ENCODE measurements at places on chromosomes 11 and 22. TPM values are rescaled to one million over a fixed set of nuclear protein-coding genes. Genes with fewer than 3 reads are reported as not detected.

The SCN2B gene
- 0.03 TPM for total RNA-seq

The BTG4 gene
- 0.31 TPM for total RNA-seq

- H3K27me3 ChIP-seq = no peaks in the 10 kb centered on the region
- DNase-seq = no peak
- no peak overlapping the region for H3K4me3 ChIP-seq
- H3K4me1 ChIP-seq = peaks cover 19% of the 10 kb centered on the region
- H3K27ac ChIP-seq = no peak overlapping the region
- peaks cover 16% of the 10 kb centered on the region for H3K36me3 ChIP-seq
These were observed 39.0 kb downstream of the DDX10 start for GRCh38 chr11:108703916-108704315.

DNA sequence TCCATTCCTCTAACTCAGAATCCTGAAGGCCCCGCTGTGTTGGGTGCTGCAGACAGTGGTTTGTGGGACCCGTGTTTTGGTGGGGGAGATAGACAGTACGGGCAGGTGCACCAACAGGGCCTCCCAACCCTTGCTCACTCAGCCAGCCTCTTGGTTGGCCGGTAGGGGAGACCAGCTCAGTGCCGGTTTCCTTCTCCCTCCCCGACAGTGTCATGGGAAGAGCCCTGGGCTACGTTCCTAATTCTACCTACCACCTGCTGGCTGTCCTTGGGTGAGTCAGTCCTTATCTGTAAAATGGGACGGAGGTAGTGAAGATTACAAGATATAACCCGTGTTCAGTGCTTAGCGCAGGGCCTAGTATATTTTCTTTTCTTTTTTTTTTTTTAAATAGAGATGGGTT, 5.9 kb downstream of the TMEM134 start:
- no peak overlapping the region for H3K27ac ChIP-seq
- DNase-seq = no peak
- no peaks in the 10 kb centered on the region for H3K27me3 ChIP-seq
- H3K4me1 ChIP-seq = peaks cover 11% of the 10 kb centered on the region

DNA sequence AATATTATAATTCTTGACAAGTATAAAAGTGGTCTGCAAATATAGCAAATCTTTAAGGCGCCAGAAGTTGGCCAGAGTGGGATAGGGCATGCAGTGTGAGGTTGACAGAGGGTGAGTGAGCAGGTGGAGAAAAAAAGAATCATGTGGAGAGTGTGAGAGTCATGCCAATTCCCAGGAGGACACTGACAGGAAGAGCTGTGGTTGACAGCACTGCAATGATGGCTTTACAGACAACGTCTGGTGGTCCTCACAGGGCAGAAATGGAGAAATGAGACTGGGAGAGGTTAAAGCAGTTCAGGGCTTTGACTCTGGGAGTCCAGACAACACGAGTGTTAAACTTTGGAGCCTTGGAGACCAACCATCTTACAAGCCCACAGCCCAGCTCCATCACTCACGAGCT, 34.9 kb downstream of the SERPIND1 start:
- no peaks in the 10 kb centered on the region for H3K4me1 ChIP-seq
- no peak overlapping the region for H3K27ac ChIP-seq
- peaks cover 3% of the 10 kb centered on the region for H3K36me3 ChIP-seq

- DNase-seq = peak; percentile 64
- H3K4me1 ChIP-seq = no peaks in the 10 kb centered on the region
- H3K36me3 ChIP-seq = no peaks in the 10 kb centered on the region
- no peak overlapping the region for H3K4me3 ChIP-seq
- no peak overlapping the region for H3K27ac ChIP-seq
- H3K27me3 ChIP-seq = peaks cover 31% of the 10 kb centered on the region
These were observed 3.3 kb downstream of the SYT7 start for GRCh38 chr11:61577383-61578118.

GRCh38 chr22:49541693-49542230, 285.9 kb downstream of the BRD1 start:
- no peak overlapping the region for H3K27ac ChIP-seq
- no peaks in the 10 kb centered on the region for H3K27me3 ChIP-seq
- H3K36me3 ChIP-seq = no peaks in the 10 kb centered on the region
- no peak for DNase-seq

- no peak for DNase-seq
- H3K36me3 ChIP-seq = no peaks in the 10 kb centered on the region
- no peak overlapping the region for H3K27ac ChIP-seq
- H3K4me3 ChIP-seq = no peak overlapping the region
These were observed 5.6 kb upstream of the MFNG start for GRCh38 chr22:37491559-37492427.

- H3K36me3 ChIP-seq = peaks cover 20% of the 10 kb centered on the region
- H3K4me1 ChIP-seq = peaks cover 21% of the 10 kb centered on the region
- peak overlapping the region; percentile 85 for H3K27ac ChIP-seq
- H3K4me3 ChIP-seq = peak overlapping the region; percentile 49
These were observed 7.2 kb downstream of the RPL27A start for GRCh38 chr11:8689726-8690255.

- H3K27ac ChIP-seq = no peak overlapping the region
- no peak overlapping the region for H3K4me3 ChIP-seq
- no peaks in the 10 kb centered on the region for H3K36me3 ChIP-seq
- DNase-seq = no peak
- no peaks in the 10 kb centered on the region for H3K27me3 ChIP-seq
These were observed 7.1 kb downstream of the MGAT3 start for GRCh38 chr22:39463931-39464390.

GRCh38 chr22:23012081-23012622, 58.2 kb upstream of the GNAZ start:
- no peak overlapping the region for H3K4me3 ChIP-seq
- H3K36me3 ChIP-seq = no peaks in the 10 kb centered on the region
- H3K4me1 ChIP-seq = no peaks in the 10 kb centered on the region
- DNase-seq = no peak
- H3K27me3 ChIP-seq = peaks cover 50% of the 10 kb centered on the region

DNA sequence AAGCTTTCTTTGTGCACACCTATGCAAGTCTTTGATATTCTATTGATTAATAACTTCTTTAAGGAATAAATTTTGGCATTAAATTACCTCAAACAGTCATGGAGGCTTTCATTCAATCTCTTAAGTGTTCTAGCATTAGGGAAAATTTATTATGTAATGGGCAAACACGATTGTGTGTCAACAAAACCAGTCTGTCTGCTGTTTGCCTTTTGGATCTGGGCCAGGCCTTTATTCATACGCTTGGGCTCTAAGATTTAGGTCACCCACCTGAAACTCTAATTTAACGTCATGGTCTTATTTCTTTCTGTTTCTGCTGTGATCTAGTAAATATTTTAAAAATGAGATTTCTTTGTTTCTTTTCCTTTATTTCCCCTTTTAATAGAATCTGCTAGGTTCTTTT, 1270.6 kb downstream of the LRRC4C start:
- peaks cover 3% of the 10 kb centered on the region for H3K27me3 ChIP-seq
- H3K27ac ChIP-seq = no peak overlapping the region
- H3K4me1 ChIP-seq = no peaks in the 10 kb centered on the region
- no peaks in the 10 kb centered on the region for H3K36me3 ChIP-seq
- DNase-seq = no peak
- no peak overlapping the region for H3K4me3 ChIP-seq

DNA sequence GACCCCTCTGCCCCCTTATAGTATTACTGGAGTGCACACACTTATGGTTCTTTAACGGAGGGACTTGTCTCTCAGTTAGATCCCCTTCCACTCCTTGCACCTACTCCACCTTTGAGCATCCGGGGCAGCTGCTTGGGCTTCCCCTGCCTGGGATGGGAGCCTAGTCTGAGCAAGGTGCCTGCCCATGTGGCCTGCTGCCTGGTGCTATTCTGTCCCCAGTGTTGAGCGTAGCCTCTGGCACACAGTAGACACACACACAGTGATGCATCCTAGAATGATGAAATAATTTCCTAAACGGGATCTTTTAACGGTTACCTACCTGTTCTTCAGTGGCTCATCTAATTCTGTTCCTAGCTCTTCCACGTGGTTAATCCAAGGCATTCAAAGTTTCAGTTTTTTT, 22.4 kb downstream of the PPFIA1 start:
- H3K4me1 ChIP-seq = peaks cover 3% of the 10 kb centered on the region
- no peaks in the 10 kb centered on the region for H3K27me3 ChIP-seq
- no peak overlapping the region for H3K27ac ChIP-seq
- H3K36me3 ChIP-seq = peaks cover 35% of the 10 kb centered on the region
- no peak overlapping the region for H3K4me3 ChIP-seq
- no peak for DNase-seq

- no peak overlapping the region for H3K27ac ChIP-seq
- no peaks in the 10 kb centered on the region for H3K36me3 ChIP-seq
- H3K4me1 ChIP-seq = no peaks in the 10 kb centered on the region
- peak; percentile 83 for DNase-seq
- H3K27me3 ChIP-seq = no peaks in the 10 kb centered on the region
These were observed 30.7 kb downstream of the SCUBE2 start for GRCh38 chr11:9060700-9061111.

DNA sequence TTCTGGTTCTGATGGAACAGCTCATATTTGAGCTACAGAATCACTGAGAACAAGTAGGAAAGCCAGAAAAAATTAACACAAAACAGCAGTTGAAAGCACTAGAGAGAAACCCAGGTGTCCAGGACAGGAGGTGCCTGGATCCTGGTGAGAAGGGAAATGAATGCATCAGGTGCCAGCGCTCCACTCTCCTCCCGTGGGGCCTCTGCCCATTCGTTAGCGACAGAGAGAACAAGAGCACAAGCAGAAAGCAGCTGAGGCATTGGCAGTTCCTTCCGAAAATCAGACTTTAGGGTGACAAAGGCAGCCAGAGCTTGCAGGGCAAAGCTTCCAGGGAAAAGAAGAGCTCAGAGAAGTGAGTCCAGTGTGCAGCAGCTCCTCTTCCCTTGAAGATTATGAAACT, 20.0 kb upstream of the KRTAP5-7 start:
- H3K4me1 ChIP-seq = peaks cover 8% of the 10 kb centered on the region
- no peak overlapping the region for H3K27ac ChIP-seq
- no peak overlapping the region for H3K4me3 ChIP-seq
- no peaks in the 10 kb centered on the region for H3K27me3 ChIP-seq
- no peaks in the 10 kb centered on the region for H3K36me3 ChIP-seq
- DNase-seq = no peak

GRCh38 chr22:23856721-23857605, 712 bp upstream of the SLC2A11 start:
- DNase-seq = peak; percentile 83
- H3K36me3 ChIP-seq = no peaks in the 10 kb centered on the region
- peak overlapping the region; percentile 75 for H3K4me3 ChIP-seq
- peaks cover 11% of the 10 kb centered on the region for H3K4me1 ChIP-seq
- H3K27me3 ChIP-seq = no peaks in the 10 kb centered on the region

- H3K4me1 ChIP-seq = peaks cover 37% of the 10 kb centered on the region
- no peaks in the 10 kb centered on the region for H3K27me3 ChIP-seq
- DNase-seq = no peak
These were observed 165.8 kb downstream of the MAML2 start for GRCh38 chr11:96177146-96177545.

DNA sequence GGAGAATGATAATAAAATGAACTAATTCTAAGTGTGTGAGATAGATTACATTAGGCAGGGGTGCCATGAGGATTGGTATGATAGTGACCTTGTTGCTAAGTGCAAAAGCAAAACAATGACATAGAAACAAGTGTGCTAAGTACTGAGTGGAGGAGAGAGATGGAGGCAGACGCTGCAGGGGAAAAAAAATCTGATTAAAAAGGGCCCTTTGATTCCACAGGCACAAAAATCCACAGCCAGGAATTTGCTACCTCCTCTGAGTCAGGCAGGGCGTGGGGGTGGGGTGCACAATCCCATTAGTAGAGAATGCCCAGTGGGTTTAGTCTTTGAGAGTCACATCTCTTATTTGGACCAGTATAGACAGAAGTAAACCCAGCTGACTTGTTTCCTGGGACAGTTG, at the start of gene CNTF:
CNTF (plus strand) TSS at position 322 of the 400 bp plus-strand sequence. CDS start 88 bp downstream, outside the sequence.
- H3K27ac ChIP-seq = no peak within 1 kb of the TSS
- peaks cover 7% of the 10 kb centered on the region for H3K4me1 ChIP-seq
- no peak for DNase-seq
- peaks cover 35% of the 10 kb centered on the region for H3K36me3 ChIP-seq
- no peak within 1 kb of the TSS for H3K4me3 ChIP-seq
